Panc1 (cell line): ENCODE measurements at places on chromosomes 4 and X.
A peak's percentile ranks its signal among the peaks of the same experiment; 100 is the strongest.

- no peak overlapping the region for H3K4me3 ChIP-seq
- H3K4me1 ChIP-seq, result no peaks in the 10 kb centered on the region
- H3K27ac ChIP-seq, result no peak overlapping the region
- no peak for DNase-seq
- no peaks in the 10 kb centered on the region for H3K27me3 ChIP-seq
Measured at GRCh38 chr4:176575141-176575730, 217.5 kb downstream of the VEGFC start.

- no peaks in the 10 kb centered on the region for H3K36me3 ChIP-seq
- H3K4me3 ChIP-seq, result no peak overlapping the region
- no peaks in the 10 kb centered on the region for H3K27me3 ChIP-seq
- DNase-seq, result no peak
Measured at GRCh38 chr4:110639207-110640090, 16.6 kb upstream of the PITX2 start.

GRCh38 chr4:46894826-46895225, 14.2 kb downstream of the COX7B2 start:
- no peak overlapping the region for H3K4me3 ChIP-seq
- no peaks in the 10 kb centered on the region for H3K4me1 ChIP-seq
- H3K27me3 ChIP-seq, result no peaks in the 10 kb centered on the region
- H3K27ac ChIP-seq, result no peak overlapping the region

DNA sequence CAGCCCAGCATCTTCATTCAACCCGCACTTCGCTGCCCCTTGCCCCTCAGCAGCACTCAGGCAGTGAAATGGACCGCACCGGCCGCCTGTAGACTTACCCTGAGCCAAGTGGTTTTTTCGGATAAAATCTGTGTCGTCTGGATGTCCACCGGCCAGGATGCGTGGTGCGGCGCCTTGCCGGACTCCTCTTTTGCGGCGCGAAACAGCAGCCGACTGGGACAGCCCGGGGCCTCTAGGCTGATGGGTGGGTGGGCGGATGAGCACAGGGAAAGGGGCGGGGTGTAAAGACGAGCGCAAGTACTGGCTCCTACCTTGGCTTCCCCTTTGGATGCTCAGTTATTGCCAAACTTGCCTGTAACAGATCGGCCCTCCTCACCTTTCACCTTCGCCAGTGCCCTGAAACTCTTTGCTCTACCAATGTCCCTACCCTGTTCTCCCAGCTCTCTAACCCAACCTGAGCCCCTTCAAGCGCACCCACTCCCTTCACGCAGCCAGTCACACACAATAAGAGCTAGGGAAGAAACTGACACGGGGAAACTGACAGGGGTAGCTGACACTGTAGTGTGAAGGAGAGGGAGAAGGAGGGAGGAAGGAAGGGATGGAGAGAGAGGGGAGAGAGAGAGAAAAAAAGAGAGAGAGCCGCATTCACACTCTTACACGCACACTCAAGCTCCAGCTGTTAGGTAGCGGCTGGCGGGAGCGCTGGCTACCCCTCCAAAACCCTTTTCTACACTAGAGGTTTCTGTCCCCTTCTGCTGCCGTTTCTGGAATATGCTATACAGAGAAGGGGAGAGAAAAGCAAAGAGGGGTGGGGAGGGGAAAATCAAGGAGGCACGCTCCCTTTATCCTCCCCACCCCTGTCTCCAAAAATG, 559 bp downstream of the TRPC5 start:
- H3K36me3 ChIP-seq, result no peaks in the 10 kb centered on the region
- H3K27me3 ChIP-seq, result peaks cover 2% of the 10 kb centered on the region; the same call in 1 of the 2 replicates
- H3K4me3 ChIP-seq, result no peak overlapping the region
- H3K27ac ChIP-seq, result no peak overlapping the region
- no peaks in the 10 kb centered on the region for H3K4me1 ChIP-seq

DNA sequence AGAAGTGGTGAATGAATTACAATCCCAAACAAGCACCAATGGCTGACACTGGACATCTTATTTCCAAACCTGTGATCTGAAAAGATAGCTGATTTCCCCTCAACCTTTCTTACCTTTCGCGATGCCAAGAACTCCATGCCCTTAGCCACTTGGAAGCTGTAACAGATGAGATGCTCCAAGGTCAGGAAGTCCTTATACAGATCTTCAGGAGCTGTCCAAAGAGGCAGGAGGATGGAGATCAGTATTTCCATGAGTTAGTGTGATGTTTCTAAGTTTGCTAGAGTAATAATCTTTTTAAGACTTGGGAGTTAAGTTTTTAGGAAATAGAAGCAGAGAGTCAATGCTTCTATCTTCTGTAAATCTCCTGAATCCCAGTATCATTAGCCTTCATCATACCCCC, 32.9 kb downstream of the KDR start:
- H3K27me3 ChIP-seq, result no peaks in the 10 kb centered on the region
- no peak overlapping the region for H3K4me3 ChIP-seq
- H3K36me3 ChIP-seq, result no peaks in the 10 kb centered on the region
- no peak overlapping the region for H3K27ac ChIP-seq
- no peaks in the 10 kb centered on the region for H3K4me1 ChIP-seq

DNA sequence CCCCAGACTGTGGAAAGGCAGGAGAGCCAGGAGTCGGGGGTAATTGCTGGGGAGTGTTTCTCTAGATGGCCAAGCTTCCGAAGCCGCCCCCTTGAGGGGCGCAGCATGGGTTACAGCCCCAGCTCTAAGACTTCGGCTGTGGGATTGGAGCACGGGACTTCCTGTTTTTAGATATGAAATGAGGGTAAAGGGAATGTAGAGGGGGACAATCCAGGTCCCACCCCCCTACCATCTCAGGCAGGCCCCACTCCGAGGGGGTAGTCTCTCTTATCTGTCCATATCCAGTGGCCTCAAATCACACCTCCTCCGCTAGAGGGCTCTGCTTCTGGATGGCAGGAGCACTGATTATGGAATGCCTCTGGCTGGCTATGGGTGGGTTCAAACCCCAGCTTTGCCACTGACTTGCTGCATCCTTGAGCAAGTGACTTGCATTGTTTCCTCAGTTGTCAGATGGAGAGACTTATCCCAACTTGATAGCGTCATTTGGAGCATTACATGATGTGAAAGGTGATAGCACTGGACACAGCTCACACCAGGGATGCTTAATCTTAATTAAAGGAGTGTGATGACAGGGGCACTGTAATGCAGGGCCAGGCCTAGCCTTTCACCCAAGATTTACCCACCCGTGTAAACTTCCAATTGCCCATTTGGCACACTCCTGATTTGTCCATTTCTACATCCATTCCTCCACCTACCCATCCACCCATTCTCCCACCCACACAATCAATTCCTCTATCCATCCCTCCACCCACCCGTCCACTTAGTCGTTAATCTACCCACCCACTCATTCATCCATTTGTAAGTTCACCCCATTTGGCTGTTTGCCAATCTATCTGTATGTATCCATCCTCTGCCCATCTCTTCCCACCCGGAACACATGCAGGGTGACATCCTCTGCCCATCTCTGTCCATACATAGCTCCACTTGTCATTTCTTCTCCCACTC, 848 bp upstream of the KCND1 start:
- DNase-seq, result no peak
- H3K36me3 ChIP-seq, result no peaks in the 10 kb centered on the region
- no peaks in the 10 kb centered on the region for H3K4me1 ChIP-seq
- peak overlapping the region; percentile 70 for H3K4me3 ChIP-seq
- peak overlapping the region; percentile 68 for H3K27ac ChIP-seq

DNA sequence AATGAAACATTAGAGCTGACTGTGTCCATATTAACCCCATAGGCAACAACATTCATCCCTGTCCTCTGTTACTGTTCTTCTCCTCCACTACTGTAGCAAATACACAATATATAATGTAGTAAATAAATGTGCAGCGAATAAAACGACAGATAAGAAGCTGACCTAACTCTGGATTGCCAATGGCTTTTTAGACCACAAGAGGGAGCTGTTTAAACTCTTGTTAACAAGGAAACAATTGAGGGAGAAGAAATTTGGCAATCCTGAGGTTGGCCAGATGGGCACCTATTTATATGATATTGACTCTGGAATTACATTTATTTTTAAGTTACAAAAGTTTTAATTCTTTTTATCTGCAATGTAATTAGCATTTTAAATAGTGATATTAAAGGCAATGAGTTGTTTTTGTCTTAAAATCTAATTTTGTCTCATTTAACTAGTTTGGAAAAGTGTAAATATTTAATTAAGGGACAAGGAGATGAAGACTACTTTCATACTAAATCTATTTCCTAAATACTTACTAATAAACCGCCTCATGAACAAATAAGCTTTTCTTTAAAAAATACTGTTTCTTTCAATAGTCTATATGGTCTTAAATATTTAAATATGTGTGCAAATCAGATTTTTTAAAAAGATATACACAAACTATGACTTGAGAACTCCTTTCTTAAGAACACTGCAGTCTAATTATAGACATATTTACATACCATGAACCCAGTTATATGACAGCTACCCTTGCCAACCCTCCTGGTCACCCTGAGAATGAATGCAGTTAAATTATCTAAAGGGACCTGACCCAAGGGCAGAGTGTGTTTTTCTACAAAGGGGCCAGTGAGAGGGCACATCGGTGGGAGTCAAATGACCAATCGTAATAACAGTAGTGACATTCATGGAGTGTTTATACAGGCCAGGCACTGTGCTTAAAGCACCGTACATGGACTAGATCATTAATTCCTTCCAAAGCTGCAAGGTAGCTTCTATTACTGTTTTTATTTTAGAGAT, 52.9 kb upstream of the HPF1 start:
- H3K27me3 ChIP-seq, result no peaks in the 10 kb centered on the region
- H3K36me3 ChIP-seq, result no peaks in the 10 kb centered on the region
- no peaks in the 10 kb centered on the region for H3K4me1 ChIP-seq
- DNase-seq, result peak; percentile 39

DNA sequence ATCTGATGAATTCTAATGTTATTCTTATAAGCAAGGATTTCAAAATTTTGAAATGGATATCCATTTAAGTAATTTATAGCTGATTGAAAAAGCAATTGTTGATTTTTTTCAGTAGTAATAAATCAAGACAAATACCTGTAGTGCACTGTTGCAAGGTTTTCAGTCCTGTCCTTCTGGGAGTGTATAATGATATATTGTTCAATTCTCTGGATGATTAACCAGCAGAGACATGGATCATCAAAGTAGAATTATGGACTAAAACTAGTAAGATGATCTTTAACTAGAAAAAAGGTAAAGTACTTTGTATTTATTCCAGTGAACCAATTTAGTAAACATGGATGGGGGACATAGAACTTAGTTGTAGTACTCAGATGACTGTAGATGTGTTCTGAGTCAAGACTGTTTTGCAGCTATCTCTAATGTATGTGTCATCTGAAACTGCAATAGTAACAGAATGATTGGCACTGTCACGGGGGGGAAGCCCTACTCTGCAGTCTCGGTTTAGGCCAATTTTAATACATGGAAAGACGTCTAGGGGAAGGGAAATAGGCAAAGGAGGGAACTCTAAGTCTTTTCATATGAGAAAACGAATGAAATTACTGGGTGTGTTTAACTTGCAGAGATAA, 121.9 kb downstream of the GLRA3 start:
- no peaks in the 10 kb centered on the region for H3K4me1 ChIP-seq
- H3K4me3 ChIP-seq, result no peak overlapping the region
- H3K36me3 ChIP-seq, result no peaks in the 10 kb centered on the region
- H3K27me3 ChIP-seq, result no peaks in the 10 kb centered on the region

GRCh38 chr4:173530326-173531085, 477 bp upstream of the HAND2 start:
- peak overlapping the region; percentile 52 for H3K4me3 ChIP-seq
- no peaks in the 10 kb centered on the region for H3K4me1 ChIP-seq
- no peaks in the 10 kb centered on the region for H3K36me3 ChIP-seq
- peaks cover 7% of the 10 kb centered on the region for H3K27me3 ChIP-seq
- DNase-seq, result no peak

GRCh38 chr4:185708348-185708747, 103.6 kb downstream of the SORBS2 start:
- no peaks in the 10 kb centered on the region for H3K36me3 ChIP-seq
- no peaks in the 10 kb centered on the region for H3K4me1 ChIP-seq
- no peak overlapping the region for H3K27ac ChIP-seq
- H3K4me3 ChIP-seq, result no peak overlapping the region

DNA sequence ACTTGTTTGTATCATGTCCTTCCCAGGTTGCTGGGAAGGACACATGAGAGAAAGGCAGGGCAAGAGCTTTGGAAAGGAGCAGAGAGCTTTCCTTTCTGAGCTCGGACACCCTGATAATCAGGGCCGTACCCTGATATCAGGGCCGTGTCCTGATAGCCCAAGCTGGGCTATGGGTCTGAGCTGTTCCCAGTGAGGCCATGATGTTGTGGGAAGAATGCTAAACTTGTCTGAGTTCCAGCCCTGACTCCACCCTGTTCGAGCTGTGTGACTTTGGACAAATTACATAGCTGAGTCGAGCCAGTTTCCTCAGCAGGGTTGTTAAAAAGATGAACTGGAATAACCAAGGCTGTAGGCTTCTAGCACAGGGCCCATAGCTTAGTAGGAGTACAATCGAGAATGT, 3.3 kb upstream of the CXCR3 start:
- H3K4me1 ChIP-seq, result no peaks in the 10 kb centered on the region; the same call in 1 of the 2 replicates
- no peaks in the 10 kb centered on the region for H3K27me3 ChIP-seq
- H3K27ac ChIP-seq, result no peak overlapping the region
- no peak for DNase-seq
- H3K36me3 ChIP-seq, result no peaks in the 10 kb centered on the region

- peak overlapping the region; percentile 44; the same call in 1 of the 2 replicates for H3K27ac ChIP-seq
- peaks cover 11% of the 10 kb centered on the region; the same call in 1 of the 2 replicates for H3K36me3 ChIP-seq
Measured at GRCh38 chr4:83272900-83273299, 11.7 kb downstream of the COQ2 start.

- no peaks in the 10 kb centered on the region for H3K36me3 ChIP-seq
- no peak overlapping the region for H3K4me3 ChIP-seq
- DNase-seq, result no peak
- no peaks in the 10 kb centered on the region; the same call in 1 of the 2 replicates for H3K27me3 ChIP-seq
Measured at GRCh38 chrX:153412746-153413720, 1.8 kb downstream of the ZFP92 start.

DNA sequence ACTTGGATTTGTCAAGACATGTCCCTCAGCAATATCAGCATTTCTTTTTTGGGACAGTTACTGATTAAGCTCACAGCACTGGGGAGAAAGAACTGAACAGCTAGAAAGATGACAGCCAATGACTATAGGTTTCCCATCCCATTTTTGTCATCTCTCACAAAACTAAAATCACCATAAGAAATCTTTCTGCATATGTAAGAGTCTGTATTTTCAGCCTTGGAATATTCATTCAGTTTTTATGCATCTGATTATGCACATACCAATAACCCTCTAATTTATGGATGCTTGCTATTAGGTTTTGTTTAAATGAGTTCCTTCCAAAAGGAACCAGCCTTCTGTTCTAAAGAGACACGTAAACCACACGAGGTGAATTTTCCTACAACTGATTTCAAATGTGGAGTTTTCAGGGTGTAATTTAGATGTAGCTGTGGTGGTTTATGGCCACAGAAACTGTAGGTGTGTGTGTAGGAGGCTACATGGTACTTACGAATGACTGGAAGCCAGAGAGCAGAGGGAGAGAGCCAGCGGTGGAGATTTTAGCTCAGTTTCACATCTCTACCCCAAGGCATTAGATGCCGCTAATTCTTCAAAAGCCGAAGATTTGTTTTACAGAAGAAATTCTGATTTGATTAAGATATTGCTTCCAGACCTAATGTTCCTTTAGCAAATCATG, 55.3 kb downstream of the AFF2 start:
- H3K4me1 ChIP-seq, result no peaks in the 10 kb centered on the region
- H3K4me3 ChIP-seq, result no peak overlapping the region
- H3K27ac ChIP-seq, result no peak overlapping the region
- H3K27me3 ChIP-seq, result no peaks in the 10 kb centered on the region
- no peak for DNase-seq
- no peaks in the 10 kb centered on the region for H3K36me3 ChIP-seq

GRCh38 chr4:152719801-152720556, 40.2 kb upstream of the TMEM154 start:
- no peaks in the 10 kb centered on the region for H3K4me1 ChIP-seq
- no peaks in the 10 kb centered on the region for H3K36me3 ChIP-seq
- H3K4me3 ChIP-seq, result no peak overlapping the region
- no peak overlapping the region for H3K27ac ChIP-seq
- H3K27me3 ChIP-seq, result no peaks in the 10 kb centered on the region
